ENCODE measurements at places on chromosomes 3 and 15. TPM values are rescaled to one million over a fixed set of nuclear protein-coding genes. Genes with fewer than 3 reads are reported as not detected.

- no peak for DNase-seq
Measured at GRCh38 chr15:65595960-65596359, 15.0 kb downstream of the INTS14 start.

Gene HRG
- not detected for total RNA-seq

Gene POTEB2
- not detected for total RNA-seq

Gene ALDH1A3
- total RNA-seq = 7.8 TPM

- no peak for DNase-seq
Measured at GRCh38 chr3:53657651-53658050, 163.2 kb downstream of the CACNA1D start.

- DNase-seq = no peak
Measured at GRCh38 chr3:128281461-128282367, 128.4 kb downstream of the EEFSEC start.

All from cardiac septum (tissue), 1 donor.